ENCODE measurements at places on chromosomes 2 and 18.

GRCh38 chr2:172234716-172235691 lies 132.3 kb upstream of the DLX2 start:
- DNase-seq = no peak

DNA sequence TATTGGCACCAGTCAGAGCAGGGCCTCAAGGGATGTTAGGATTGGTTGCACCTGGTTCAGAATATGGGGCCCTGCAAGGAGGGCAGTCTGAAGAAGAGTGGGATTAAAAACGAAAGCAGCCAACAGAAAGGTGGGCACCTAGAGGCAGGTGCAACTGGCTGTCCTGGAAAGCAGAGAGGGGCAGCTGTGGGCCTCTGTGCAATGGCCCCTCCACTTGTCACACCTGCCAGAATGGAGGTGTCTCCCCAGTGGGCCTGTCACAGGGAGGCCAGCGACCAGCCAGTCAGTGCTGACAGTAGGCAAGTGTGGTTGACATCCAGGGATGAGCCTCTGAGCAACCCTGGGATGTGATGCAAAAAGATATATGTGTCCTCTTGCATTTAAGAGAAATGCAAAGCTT lies 37.7 kb downstream of the INPP4A start:
- DNase-seq = no peak

- DNase-seq = no peak
Measured at GRCh38 chr18:44181951-44182747, 498.5 kb upstream of the SETBP1 start.

DNA sequence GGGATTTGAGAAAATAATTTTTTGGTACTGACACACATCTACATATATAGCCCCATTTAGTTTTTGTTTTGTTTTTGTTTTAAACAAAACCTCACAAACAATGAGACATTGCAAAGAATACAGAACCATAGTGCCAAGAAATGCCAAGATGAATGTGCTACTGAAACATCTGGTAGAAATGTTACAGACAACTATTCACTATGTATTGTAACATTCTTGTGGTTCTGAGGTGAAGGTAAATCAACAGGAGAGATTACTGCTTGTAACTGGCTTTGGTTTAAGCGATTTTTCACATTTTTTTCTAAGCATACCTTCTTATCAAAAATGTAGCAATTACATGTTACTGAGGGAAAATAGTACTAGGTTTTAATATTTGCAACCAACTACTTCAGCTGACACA lies 281.3 kb downstream of the ZNF804A start:
- no peak for DNase-seq

- DNase-seq = peak; percentile 31
Measured at GRCh38 chr2:72745679-72746368, 80.0 kb downstream of the EXOC6B start.

DNA sequence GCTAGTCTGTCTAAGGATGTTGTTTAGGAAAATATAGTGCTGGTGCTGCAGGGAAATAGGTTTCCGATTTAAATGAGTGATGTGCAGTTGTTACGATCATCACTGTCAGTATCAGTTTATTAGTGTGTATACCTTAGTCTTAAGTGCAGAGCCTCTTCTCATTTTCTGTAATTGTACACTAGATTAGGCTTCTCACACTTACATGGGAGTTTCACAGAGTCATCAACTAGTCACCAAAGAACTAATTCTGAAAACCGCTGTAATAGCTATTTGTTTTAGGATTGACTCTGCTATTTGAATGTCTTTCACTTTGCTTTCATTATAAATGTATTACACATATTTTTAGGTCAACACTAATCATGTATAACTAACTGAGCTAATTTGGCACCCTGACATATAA lies 99.8 kb upstream of the ZEB2 start:
- DNase-seq = no peak

GRCh38 chr2:76450024-76450475 lies 739.3 kb upstream of the GCFC2 start:
- no peak for DNase-seq

DNA sequence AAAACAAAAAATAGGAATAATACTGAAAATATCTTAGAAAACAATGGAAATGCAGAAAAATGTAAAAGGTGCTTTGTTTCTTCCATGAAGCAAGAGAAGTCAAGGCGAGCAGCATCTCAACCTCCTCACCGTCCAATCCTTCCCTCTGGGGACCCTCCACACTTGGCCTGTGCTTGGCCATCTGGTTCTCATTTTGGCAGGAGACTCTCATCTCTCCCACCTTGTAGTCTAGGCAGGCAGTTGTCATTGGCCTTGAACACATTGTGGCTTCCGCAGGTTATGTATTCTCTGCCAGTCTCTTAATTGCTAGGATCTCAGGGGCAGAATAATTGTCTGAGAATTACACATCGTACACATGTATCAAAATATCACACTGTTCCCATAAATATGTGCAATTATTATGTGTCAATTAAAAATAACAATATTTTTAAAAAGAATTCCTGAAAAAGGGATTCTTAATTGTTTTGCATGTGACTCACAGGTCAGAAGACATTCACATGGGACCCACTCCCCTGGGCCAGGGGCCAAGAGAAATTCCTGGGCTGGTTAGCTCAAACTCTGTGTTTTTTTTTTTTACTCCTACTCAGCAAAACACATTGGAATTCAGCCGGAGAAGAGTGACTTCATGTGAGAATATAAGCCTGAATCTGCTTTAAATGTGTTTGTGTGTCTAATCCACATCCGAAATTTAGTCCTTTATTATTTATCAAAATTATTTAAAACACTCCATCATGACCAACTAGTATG lies 14.0 kb upstream of the ANKRD62 start:
- no peak for DNase-seq

- peak; percentile 38 for DNase-seq
Measured at GRCh38 chr2:164061129-164061746, 325.4 kb upstream of the FIGN start.

DNA sequence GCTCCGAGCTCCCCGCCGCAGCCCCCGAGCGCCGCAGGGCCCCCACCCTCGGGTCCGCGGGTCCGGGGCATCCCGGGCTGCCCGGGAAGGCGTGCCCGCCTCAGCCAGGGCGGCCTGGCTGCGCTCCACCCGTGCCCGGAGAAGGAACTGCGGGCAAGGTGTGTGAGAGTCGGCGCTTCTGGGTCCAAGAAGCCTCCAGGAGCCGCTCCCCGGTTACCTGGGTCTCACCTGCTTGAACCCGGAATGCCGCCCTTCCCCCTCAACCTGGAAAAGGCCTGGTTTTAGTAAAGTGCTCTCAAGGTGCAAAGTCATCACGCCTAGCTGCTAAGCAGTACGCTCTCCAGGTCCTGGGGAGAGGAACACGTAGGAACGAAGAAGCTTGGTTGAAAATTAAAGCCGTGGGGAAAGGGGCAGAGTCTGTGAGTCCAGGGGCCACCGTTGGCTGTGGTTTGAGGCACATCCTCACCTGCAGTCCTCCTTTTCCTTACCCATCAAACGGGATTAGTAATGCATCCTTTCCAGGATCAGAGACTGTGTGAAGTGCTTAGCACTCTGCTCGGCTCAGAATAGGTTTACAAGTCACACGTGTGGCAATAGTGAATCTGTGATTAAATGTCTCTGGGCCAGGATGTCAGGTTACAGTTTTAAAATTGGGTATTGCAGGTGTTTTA lies 1.2 kb downstream of the ASAP2 start:
- peak; percentile 23 for DNase-seq

- DNase-seq = no peak
Measured at GRCh38 chr18:41134426-41134825, 820.6 kb upstream of the PIK3C3 start.

DNA sequence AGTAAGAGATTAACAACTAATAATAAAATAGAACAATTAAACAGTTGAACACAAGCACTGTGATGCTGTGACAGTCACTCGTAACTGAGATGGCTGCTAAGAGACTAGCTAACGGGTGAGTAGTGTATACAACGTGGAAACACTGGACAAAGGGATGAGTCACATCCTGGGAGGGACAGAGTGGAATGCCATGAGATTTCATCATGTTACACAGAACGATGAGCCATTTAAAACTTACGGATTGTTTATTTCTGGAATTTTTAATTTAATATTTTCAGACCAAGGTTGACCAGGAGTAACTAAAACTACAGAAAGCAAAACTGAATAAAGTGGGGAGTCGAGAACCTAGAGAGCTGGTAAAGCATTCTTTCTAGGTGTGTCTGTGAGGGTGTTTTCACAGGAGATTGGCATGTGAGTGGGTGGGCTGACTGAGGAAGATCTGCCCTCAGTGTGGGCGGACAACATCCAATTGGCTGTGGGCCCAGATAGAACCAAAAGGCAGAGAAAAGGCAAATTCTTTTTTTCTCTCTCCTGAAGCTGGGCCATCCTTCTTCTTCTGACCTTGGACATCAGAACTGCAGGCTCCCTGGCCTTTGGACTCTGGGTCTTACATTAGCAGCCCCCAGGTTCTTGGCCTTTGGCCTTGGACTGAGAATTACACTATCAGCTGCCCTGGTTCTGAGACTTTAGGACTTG lies 14.6 kb downstream of the TMSB10 start:
- DNase-seq = no peak

DNA sequence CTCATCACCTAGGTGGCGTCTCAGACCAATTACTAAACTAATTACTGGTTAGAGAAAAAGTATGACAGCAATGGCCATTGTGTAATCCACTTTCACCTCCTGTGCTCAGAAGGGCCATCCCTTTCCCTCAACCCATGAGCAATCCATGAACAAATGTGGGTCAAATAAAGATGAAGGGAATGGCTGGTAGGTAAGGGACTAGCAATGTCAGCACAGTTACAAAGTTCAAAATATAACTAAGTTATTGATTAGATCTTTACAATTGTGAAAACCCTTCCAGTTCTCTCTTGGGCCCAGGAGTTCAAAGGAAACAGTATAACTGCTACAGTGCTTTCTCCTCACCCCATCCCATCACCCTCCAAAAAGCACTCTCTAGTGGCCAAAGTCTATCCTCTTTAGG lies 98.3 kb downstream of the DTNA start:
- no peak for DNase-seq

GRCh38 chr18:46321955-46322354 lies 217.8 kb downstream of the HAUS1 start:
- no peak for DNase-seq

DNA sequence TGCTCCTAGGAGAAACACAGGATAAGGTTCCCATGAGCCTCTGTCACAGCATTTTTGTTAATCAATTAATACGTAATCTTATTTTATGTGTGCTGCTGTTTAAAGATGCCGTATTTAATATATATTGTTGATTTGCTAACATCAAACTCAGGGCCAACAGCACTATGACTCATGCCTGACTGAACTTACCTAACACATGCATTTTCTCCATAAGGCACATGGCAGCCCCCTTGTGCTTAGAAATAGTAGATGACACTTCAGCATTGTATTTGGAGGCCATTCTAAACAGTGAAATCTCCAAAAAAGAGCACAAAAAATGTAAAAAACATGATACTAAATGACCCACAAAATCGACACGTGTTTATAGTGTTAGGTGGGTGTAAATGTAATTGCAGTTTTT lies 314.8 kb downstream of the MYCN start:
- DNase-seq = no peak

- DNase-seq = no peak
Measured at GRCh38 chr2:205644018-205644417, 38.3 kb upstream of the NRP2 start.

DNA sequence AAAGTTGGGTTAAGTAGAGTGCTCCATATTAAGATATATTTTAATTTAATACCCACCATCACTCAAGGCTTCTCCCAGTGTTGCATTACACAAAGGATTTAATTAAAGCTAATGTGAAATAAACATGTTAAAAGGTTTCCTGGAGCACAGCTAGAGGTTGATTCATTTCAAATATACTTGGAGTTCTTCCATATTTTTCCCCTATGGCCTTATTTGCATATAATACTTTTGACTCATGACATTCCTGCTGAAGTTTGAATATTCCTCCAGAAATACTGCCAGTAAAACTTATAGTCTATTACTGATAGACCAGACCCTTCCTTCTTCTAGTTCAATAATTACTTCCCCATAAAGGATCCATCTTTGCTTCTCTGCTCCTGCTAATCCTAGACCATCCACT lies 227.5 kb downstream of the GULP1 start:
- DNase-seq = no peak

DNA sequence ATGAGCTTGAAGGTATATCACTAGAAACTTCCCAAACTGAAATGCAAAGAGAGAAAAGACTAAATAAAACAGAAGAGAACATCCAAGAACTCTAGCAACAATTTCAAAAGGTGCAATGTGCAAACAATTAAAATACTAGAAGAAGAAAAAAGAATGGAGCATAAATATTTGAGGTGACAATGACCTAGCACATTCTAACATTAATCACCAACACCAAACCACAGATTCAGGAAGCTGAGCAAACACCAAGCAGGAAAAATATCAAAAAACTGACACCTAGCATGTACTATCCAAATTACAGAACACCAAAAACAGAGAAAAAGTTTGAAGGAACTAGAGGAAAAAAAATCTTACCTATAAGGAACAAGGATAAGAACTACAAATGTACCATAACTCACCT lies 460.8 kb downstream of the IRS1 start:
- DNase-seq = no peak

GRCh38 chr2:224892574-224893204 lies 149.6 kb downstream of the DOCK10 start:
- no peak for DNase-seq

GRCh38 chr2:98027538-98027937 lies 31.8 kb upstream of the TMEM131 start:
- no peak for DNase-seq

DNA sequence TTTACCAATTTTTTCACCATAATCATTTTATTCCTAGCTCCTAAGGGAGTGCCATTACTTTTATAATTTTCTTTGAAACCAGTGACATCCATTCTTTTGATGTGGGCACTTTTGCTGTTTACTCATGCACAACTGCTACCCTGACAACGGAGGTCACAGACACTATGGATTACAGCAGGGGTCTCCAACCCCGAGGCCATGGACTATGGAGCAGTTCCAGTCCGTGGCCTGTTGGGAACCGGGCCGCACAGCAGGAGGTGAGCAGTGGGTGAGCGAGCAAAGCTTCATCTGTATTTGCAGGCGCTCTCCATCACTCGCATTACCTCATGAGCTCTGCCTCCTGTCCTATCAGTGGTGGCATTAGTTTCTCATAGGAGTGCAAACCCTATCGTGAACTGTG lies 34.6 kb downstream of the PRPF40A start:
- DNase-seq = no peak

DNA sequence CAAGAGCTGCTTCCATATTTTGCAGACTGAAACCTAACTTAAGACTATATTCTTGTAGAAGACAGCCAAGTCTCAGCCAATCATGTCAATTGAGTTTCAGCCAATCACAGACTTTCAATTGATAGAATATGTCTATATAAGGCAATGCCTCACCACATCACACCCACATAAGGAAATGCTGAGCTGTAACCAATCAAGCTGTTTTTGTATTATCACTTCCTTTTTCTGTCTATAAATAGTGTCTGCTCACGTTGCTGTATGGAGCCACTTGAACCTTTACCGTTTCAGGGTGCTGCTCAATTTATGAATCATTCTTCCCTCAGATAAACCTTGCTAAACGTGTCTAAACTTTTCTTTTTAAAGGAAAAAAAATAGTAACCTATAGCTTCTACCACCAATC lies 1554.4 kb upstream of the LRRTM1 start:
- DNase-seq = no peak

- DNase-seq = no peak
Measured at GRCh38 chr2:234333168-234334130, 163.4 kb downstream of the ARL4C start.
